ENCODE measurements at places on chromosomes 3 and 15.
A peak's percentile ranks its signal among the peaks of the same experiment; 100 is the strongest.

DNA sequence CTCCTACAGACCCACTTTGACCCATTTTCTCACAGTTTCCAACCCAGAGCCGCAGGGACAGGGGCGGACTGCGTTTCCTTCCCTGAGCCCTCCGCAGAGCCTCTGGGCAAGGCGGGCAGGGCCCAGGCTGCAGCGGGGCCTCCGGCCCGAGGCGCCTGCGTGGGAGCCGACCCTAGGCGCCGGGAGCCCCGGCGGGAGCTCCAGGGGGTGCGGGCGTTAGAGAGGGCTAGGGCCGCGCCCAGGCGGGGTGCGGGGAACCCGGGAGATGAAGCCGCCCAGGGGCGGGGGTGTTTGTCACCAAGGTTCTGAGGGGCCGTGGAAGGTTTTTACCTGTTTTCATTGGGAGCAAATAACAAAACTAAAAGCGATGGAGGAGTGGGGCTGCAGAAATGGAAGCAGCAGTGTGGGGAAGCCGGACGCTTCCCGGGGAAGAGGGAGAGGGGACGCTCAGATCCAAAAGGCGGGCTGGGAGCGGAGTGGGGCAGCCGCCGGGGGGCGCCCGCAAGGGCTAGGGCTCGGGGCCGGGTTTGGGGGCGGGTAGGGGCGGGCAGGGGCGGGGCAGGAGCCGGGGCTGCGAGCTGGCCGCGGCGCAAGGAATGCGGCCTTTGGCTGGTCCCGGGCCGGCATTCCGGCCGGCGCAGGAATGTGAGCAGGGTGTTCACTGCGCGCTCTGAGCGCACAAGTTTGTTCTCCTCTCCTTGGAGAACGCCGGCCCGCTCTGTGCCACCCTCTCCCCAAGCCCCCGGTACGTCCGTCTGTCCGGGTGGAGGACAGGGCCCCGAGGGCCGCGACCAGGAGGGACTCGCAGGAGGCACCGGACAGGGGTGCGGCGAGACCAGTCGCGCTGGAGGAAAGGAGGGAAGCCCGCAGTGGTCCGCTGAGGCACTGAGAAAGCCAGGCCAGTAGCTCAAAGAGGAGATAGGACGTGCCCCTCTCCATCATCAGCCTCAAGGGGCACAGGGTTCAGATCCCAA is 61.1 kb downstream of the AMOTL2 start:
- DNase-seq: no peak

DNA sequence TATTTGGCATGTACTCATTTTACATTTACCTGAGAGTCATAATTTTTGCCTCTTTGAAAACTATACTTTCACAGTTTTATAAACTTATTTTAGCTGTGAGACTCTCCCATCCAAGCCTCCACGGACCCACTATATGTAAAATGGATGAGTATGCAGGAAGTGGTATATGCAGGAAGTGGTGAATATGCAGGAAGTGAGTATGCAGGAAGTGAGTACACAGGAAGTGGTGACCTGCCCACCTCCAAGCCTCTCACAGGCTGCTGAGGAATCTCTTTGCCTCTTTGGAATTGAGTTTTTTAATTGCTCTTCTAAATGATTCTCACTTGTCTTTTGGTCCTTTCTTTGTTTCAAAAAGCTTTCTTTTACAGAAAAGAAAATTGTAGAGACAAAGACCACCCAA is 85.2 kb downstream of the KBTBD8 start:
- DNase-seq: no peak

GRCh38 chr3:61172203-61172602 is 79.0 kb downstream of the FHIT start:
- DNase-seq: no peak

DNA sequence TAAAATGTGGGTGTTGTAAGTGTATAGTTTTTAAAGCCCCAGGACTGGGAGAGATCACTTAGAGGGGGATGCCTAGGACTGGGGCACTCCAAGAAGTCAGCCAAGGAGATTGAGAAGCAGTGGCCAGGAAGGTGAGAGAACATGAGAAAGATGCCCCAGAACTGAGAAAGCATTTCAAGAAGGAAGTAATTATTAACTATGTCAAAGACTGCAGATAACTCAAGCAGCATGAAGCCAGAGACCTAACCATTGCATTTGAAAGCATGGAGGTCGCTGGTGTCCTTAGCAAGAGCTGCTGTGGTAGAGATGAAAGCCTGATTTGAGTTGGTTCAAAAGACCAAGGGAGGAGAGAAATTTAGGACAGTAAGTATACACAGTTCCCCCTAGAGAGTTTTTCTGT is 30.6 kb upstream of the SLC2A2 start:
- DNase-seq: no peak

DNA sequence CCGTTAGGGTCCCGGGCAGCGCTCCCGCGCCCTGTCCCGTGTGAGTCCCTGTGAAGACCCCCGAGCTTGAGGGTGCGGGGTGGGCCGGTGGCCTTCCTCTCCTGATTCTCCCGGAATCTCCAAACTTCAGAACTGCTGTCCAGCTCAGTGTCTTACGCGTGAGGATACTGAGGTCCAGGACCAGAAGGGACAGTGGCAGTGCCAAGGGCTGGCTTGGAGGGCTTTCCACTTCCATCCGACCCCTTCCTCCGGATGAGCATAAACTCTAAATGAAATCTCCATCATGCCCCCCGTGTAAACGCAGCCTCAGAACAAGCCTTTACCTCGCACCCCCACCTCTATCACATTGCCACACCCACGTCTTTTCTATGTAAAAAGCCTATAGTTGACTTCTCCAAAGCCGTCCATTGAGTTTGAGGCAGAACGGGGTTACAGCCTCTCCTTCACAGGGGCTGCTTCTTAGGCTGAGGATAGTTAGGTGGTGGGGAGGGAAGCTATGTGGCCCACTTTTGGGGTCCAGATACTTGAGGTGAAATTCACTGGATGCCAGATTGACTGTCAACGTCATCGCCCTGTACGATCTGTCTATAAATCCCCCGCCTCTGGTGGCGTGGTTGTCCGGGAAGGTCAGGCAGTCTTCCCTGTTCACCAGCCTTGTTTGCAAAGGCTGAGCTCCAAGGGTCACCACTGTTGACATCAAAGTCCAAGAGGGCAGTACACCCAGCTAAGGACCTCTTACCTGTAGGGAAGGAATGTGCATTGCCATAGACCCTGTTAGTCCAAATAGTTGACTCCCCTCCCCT is 1.1 kb downstream of the EDEM1 start:
- DNase-seq: peak; percentile 72

DNA sequence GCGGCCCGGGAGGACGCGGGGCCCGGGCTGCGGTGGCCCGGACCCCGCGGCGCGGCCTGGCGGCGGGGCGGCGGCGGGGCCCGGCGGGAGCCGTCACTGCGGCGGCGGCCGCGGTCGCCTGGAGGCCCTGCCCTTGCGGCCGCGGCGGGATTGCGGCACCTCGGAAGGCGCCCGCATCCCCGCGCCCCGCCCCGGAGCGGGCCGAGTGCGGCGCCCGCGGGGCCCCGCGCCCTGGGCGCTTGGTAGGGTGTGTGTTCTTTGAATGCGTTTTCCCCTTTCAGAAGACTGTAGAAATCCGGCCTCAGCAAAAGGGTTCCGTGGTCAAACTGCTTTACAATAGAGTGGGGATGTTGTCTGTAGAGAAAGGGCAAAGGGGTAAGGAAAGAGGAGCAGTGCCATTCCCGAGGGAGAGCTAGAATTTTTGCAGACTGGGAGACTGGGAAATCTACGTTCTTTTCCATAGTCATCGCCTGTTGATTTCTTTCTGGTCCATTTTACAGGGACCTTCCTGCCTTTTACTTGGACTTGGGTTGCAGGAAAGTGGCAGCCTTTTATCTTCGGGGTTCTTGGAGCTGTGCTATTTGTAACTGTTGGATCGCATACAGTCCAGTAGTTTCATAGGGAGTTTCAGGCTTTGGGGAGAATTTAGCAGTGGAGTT is 630 bp downstream of the SNRK start:
- no peak for DNase-seq

GRCh38 chr15:58410353-58410752 is 21.4 kb upstream of the LIPC start:
- peak; percentile 27 for DNase-seq

DNA sequence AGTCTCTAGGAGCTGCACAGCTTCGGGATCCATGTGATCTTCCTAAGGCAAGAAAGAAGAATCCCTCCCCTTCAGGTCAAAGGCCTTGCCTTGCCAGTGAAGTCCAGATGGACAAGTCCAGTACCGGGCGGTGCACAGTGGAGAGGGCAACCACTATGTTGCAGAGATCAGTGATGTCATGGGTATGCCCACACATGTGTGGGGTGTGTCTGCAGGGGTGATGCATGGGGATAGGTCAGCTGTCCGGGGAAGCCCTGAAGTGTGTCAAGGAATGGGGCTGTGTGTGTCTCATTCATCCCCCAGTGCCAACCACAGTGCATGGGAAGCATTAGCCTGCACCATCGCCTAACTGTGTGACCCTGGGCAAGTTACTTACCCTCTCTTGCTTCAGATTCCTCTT is 66.5 kb downstream of the TLE3 start:
- DNase-seq: no peak

- DNase-seq: no peak
Measured at GRCh38 chr3:15056676-15057404, 8.3 kb downstream of the MRPS25 start.

DNA sequence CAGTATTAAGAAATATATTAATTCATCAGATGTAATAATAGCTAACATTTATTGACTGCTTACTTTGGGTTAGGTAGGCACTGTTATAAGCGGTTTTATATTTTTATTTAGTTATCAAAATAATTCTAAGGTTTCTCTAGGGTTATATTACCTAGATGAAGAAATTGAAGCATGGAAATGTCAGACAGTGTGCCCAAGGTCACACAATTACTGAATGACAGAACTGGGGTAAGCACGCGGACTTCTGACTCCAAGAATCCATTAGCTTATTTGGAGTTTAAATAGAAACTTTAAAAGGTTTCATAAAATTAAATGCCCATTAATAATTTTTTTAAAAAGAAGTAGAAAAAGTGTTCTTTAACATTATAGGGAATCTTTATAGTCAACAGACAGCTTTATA is 74.3 kb downstream of the CALML4 start:
- no peak for DNase-seq

GRCh38 chr3:82031596-82031995 is 270.2 kb upstream of the GBE1 start:
- DNase-seq: no peak

DNA sequence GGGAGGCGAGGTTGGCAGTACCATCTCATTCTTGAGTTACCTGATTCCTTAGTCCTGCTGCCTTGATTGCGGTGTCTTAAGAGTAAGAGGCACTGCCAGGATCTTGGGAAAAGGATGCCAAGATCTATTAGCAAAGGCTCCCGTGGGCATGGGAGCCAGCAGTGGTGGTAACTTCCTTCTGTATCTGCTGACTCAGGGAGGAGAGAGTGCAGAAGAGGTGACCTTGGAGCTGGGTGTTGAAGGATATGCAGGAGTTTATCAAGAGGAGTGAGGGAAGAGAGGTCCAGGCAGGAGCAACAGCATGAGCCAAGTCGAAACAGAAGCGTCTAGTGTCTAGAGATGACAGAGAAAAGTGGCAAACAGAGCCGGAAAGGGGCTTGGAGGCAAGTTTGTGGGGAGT is 4.5 kb downstream of the MESP2 start:
- DNase-seq: no peak

DNA sequence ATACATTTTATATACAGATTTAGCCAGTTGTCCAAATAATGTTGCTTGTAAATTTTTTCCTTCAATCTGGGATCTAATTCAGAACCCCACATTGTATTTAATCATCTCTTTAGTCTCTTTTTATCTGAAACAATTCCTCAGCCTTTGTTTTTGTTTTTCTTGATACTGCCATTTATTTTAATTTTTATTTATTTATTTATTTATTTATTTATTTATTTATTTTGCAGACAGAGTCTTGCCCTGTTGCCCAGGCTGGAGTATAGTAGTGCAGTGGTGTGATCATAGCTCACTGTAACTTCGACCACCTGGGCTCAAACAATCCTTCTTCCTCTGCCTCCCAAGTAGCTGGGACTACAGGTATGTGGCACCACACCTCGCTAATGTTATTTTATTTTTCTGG is 61.5 kb downstream of the CHCHD4 start:
- DNase-seq: no peak

GRCh38 chr3:81496407-81497104 is 264.9 kb downstream of the GBE1 start:
- no peak for DNase-seq

DNA sequence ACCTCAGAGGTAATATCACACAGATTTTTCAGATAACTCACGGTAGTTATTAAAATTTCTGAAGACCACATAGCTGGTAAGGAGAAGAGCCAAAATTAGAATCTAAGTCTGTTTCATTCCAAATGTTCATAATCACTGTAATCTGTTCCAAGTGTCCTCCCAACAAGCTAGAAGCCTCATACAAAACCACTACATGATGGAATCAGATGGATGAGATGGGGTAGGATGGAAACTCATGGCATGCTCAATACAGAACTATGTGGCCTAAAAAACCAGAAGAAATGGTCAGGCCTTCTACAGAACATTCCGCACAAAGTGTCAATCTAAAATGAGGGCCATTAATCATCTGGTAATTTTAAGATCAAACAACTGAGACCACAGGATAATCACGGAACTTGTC is 91.8 kb downstream of the THBS1 start:
- DNase-seq: no peak

DNA sequence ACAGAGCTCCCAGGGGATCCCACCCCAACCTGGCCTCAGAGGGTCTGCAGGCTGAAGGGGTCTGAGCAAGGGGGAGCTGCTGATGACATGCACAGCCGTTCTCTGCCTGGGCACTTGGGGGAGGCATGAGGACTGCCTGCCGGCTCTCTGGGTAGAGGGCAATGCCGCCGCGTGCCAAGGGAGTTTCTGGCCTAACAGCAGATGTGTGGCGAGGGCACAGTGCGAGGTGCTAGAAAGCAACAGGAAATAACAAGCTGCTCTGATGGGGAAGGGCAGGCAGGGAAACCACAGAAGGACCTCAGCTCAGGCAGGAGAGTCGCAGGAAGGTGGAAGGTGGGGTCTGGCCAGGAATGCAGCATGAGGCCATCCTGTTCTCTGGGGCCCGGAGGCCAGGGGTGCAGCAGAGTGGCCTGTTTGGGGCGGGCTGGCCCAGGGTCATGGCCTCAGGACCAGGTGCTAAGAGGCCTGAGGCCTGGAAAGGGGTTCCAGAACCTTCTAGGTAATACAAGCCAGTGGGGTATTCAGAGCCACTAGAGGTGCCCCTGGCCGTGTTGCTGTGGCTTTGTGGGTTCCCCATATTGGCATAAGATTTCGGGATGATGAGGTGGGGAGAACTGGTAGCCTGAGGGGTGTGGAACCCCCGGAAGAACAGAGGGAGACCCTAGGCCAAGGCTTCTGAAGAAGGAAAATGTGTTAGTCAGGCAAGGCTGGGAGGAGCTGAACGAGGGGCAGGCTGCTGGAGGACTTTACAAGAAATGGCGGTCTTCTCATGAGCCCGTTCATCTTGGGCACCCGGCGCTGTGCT is 41.2 kb downstream of the RGMA start:
- DNase-seq: peak; percentile 70

DNA sequence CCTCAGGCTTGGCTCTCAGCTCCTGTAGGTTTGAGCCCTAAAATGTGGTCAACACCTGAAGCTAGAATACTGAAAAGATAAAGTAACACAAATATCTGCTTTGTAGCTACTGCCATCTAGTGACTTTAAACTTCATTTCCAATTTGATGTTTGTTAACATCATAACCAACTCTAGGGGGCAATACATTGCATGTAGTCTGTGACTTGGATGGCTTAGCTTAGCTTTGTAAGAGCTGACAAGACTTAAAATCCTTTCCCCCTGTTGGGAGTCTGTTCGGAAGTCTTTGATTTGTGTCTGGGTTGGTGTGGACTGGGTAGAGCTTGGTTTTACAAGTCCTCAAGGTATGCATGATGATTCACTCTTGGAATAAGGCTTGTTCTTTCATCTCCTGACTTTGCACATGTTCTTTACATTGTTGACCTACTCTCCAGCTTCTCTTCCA is 51.7 kb downstream of the SCN11A start:
- DNase-seq: no peak

Measured in CD8-positive, alpha-beta T cell (primary cell).